ENCODE measurements at places on chromosomes 6 and 20. TPM values are rescaled to one million over a fixed set of nuclear protein-coding genes. Genes with fewer than 3 reads are reported as not detected.

DNA sequence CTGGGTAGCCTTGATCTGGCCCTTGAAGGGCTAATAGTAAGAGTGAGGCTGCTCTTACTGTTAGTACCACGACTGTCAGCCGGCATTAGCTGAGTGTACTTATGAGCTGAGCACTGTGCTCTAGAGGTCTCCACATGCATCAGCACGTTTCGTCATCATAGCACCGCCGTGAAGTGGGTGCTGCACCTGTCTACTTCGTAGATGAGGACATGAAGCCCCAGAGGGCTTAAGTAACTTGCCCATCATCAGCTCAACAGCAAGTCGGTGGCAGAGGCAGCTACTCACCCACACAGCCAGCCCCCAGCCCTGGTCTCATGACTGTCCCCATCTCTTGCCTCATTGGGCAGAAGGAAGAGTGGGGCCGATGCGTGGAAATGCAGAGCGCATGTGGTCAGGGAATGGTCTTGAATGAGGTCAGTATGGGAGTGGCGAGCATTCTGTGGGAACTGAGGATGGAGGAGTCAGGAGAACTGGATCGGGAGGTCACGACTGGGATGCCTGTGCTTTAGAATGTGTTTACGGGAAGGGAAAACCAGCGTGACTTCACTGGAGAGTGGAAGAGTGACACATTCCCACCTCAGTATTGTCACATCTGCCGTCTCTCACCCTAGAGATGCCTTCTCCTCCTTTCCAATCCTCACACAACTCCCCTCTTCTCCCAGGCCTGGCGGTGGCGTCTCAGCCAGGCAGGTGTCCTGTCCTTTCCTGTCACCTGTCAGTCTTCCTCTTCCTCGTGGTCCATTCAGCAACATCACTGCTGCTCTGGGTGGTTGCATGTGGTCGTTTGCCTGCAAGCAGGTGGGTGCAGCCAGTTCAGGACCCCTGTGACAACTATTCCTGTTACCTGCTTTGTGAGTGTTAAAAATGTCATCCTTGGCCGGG lies 6.0 kb downstream of the SYTL3 start:
- no peak for DNase-seq

DNA sequence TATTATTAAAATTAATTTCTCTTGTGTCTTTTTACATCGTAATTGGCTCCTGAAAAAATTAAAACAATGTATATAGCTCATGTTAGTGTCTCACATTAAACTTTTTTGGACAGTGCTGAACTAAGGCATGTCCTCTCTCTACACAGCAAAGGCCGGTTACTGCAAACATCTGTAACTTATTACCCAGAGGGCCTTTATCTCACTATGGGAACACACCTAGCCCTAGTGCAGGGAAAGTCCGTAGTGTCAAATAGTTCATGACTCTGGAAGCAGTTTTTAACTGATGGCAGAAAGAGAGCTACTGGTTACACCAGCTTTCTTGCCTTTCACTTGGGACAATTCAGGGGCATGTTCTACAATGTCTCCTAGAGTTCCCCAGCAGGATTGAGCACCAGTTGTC lies 82.2 kb downstream of the PAK5 start:
- DNase-seq: no peak

Gene TUBB1
- 3.3 TPM for total RNA-seq

DNA sequence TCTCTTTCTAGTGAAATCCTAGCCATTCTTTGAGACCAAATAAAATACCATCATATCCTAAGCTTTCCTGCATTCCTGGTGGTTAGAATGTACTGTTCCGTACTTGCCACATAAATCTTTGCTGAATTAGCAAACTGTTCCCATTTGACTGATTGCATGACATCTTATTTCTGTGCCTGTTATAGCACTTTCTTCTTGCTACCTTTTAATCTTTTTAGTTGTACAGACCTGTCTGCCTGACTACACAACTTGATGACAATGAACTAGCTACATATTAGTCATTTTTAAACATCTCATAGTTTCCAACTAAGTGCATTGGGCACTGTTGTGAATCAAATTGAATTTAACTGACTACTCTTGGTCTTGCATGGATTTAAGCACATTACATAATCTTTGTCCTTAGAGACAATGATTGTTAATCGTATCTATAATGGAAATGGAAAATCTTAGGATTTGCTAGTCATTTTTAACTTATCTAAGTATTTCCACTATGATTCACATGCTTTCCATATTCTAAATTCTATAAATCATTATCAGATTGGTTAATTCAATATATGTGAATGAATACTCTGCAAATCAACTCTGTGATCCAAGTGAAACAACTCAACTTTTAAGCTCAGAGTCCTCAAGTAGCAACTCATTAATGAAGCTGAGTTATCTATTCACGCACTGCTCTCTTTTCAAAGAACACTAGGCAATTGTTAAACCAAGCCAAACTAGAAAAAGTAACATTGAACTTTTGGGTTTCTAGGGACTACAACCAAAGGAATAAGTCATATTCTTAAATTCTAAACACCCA lies 109.0 kb downstream of the TNFRSF21 start:
- no peak for DNase-seq

Gene SNAP25
- total RNA-seq: 3.5 TPM

DNA sequence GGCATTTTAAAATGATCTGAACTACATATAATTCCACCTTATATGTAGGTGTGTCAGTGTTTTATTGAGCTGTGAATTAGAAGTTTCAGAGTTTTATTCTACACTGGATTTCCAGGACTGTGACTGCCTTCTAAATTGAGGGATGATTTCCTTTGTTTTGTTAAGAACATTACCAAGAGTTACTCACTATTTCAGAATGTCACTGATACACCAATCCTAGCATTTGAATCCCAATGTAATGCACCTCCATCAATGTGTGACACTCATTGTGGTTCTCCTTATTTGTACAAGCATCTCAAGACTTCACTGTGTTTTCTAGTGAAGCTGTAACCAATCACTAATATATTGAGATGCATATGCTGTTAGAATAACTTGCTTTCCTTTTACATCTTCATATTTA lies 86.8 kb downstream of the PLCB1 start:
- DNase-seq: no peak

DNA sequence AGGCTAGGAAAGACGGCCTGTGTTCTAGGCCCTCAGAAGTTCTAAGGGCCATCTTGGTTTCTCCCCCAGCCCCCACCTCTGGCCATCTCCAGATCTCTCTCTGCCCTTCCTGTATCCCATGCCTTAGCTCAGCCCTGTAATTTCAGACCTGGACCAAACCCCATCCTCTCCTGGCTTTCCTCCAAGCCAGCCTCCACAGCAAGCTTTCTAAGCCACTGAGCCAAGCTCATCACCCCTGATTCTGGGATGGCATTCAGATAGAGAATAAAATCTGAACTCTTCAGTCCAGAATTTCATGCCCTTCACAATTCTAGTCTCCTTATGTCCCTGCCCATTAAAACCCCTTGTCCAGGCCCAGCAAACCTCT lies 18.9 kb upstream of the CCM2L start:
- DNase-seq: no peak

DNA sequence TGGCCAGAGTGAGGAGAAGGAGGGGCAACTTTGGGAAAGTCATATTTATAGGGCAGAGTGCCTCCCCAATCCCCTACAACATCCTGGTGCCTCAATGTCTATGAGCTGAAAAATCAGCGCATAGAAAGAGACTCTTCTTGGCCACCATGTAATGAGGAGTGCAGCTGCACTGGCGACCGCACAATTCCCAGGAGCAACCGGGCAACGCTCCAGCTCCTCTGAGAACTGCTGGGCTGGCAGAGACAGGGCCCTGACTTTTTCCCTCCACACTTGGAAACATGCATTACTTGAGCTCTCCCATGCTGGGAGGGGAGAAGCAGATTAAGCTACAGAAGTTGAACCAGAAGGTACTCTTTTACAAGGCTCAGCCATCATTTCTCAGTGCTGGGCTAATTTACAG lies 31.4 kb upstream of the MARCKS start:
- DNase-seq: peak; percentile 74

DNA sequence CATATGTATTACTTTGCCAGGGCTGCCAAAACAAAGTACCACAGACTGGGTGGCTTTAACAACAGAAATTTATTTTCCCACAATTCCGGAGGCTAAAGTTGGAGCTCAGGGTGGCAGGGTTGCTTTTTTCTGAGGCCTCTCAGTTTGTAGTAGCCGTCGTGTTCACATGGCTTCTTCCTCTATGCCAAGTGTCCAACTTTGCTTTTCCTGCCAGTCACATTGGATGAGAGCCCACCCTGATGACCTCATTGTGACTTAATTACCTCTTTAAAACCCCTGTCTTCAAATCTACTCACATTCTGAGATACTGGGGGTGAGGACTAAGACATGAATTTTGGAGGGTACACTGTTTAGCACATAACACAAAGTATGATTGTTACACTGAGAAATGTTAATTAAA lies 9.9 kb upstream of the ECT2L start:
- no peak for DNase-seq

- no peak for DNase-seq
These were observed 45.5 kb upstream of the SUPT3H start for GRCh38 chr6:45423111-45423823.

- no peak for DNase-seq
These were observed 104.6 kb upstream of the TNFAIP3 start for GRCh38 chr6:137762168-137763090.

GRCh38 chr20:23602241-23602640 lies 3.5 kb downstream of the CST9 start:
- no peak for DNase-seq

GRCh38 chr6:163422550-163422949 lies 8.0 kb downstream of the QKI start:
- no peak for DNase-seq

GRCh38 chr6:170230520-170231292 lies 60.2 kb downstream of the DLL1 start:
- no peak for DNase-seq

DNA sequence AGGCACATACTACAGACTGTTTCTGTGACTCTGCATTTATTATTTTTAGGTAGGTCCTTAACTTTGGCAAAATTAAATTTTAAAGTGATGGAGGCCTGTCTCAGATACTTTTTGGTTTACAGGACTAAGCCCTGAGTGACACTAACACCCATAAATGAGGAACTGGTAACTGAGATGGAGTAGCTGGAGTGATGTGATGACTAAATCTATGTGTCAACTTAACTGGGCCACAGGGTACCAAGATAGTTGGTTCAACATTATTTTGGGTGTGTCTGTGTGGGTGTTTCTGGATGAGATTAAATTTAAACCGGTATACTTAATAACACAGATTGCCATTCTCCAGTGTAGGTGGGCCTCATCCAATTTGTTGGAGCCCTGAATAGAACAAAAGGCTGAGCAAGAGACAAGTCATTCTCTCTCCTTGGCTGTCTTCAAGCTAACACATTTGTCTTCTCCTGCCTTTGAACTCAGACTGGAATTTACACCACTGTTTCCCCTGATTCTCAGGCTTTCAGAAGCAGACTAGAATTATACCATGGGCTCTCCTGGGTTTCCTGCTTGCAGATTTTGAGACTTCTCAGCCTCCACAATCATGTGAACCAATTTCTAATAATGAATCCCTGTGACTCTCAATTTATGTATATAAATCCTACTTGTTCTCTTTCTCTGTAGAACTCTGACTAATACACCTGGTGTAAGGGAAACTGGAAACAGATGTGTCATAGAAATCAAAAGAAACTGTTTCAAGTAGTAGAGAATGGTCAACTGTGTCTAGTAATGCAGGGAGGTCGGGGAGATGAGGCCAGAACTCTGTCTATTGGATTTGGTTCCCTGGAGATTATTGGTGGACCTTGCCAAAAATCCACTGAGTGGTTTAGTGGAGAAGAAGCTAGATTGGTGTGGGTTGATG lies 579.2 kb downstream of the EPM2A start:
- no peak for DNase-seq

DNA sequence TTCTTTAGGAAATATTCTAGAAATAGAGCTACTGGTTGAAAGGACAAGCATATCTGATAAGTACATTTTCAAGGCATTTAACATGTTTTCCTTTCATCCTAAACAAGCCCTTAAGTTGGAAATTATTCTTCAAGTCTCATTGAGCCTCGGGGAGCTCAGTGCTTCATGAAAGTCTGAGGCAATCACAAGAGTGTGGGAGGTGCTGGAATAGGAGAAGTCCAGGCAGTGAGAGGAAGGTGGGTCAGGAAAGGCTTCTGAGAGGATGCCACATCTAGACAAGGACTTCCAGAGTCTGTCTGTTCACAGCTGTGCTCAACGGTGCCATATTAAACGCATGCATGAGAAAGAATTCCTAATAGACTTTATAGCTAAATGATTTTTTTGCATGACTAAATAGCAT lies 69.8 kb downstream of the CD83 start:
- no peak for DNase-seq

DNA sequence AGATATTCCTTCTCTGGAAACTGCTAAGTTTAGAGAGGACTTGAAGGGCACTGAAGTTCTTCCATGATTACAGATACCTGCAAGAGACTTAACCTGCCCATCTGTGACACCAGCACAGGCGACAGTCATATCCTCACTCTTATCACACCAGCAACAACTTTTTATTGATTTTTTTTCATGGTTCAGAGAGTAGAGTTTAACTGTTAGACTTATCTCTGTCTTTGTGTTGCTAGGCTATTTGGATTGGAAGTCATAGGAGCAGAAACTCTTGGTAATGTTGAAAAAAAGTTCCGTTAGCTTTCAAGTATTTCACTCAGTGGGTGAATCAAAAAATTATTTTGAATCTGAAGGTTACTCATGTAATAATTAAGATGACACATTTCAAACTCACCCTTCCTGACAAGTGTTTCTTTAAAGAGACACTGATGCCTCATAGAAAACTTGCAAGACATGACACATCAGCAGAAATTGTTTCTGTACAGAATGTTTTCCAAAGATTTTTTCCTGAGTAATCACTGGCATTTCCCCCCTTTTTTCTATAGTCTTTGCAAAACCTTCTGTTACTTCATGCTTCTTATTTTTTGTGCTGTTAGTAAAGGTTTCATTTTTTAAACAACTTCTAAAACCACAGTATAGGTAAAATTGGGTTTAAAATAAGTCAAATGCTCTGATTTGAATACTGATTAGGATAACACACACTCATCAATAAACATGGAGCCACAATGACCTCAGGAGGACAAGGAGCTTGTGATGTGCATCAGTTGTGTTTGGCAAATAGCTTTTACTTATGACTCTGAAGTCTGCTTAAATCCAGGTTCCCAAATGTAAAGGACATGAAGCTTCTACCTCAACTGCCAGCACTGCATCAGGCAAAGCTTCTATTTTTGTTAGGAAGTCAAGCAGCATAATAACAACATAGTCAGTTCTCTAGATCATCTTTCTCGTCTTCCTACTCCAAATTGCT lies 252.9 kb upstream of the MAN1A1 start:
- no peak for DNase-seq

DNA sequence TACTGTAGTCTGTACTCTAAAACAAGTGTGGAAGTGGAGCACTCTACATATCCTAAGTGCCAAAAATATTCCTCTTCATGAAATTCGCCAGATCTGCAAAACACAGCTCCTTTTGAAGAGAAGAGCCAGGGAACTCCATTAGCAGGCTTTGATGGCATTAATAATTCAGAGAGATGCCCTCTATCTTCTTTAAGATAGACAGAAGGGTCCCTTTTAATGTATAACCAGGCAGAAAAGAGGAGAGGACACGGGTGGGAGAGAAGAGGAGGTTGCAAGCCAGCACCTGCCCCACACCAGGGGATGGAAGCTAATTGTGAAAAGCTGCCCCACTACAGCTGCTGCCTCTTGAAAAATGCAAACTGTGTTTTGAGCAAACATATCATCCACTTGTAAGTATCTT lies 3.7 kb upstream of the RFPL4B start:
- DNase-seq: no peak

Gene HTR1E
- total RNA-seq: not detected

Data from skin of body (tissue), 3 donors.